ENCODE measurements at places on chromosomes 12 and 14.
A peak's percentile ranks its signal among the peaks of the same experiment; 100 is the strongest.

GRCh38 chr12:28710882-28711281 lies 438.2 kb upstream of the FAR2 start:
- DNase-seq: no peak

GRCh38 chr12:125470838-125471783 lies 405.9 kb downstream of the AACS start:
- no peak for DNase-seq

GRCh38 chr14:90449411-90449810 lies 52.6 kb downstream of the CALM1 start:
- DNase-seq: no peak

GRCh38 chr14:20614038-20614840 lies 23.1 kb upstream of the RNASE12 start:
- no peak for DNase-seq

DNA sequence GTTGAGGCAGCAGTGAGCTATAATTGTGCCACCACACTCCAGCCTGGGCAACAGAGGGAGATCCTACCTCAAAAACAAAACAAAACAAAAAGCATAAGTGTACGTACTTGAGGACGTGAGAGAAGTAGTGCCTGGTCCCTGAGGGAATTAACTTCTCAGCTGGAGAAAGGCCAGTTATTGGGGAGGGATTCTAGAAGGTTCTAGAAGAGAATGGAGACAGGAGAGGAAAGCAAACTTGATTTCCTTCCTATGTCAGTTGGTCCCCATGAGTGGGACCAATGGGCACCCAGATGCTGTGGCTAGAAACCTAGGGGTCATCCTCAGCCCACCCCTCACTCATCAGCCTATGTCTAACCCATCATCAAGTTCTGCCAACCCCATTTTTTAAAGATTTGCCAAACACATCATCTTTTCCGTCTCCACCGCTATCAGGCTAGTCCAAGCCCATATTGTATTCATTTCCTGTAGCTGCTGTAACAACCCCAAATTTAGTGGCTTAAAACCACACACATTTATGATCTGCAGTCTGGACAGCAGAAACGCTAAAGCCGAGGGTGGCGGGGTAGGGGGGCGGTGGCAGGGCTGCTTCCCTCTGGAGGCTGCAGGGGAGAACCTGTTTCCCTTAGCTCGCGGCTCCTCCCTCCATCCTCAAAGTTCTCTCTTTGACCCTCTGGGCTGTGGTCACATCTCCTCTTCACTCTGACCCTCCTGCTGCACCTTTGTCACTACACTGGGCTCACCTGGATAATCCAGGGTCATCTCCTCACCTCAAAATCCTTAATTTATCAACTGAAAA lies 7.2 kb upstream of the RBM19 start:
- DNase-seq: no peak

DNA sequence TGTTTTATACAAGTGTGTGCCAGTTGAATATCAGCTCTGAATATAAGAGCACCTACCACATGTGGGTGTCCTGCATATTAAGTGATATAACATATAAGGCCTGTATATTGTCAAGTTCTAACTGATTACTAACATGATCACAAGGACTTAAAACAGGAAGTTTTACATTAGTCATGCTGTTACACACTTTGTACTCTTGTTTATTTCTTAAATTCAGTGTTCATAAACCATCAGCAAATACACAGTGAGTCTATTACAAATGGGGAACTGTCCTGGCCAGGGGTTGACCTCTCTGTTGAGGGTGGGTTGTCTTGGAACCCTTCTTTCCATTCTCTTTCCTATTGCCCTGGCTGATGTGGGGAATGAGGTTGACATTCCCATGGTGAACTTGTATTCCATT lies 19.1 kb downstream of the HELB start:
- DNase-seq: no peak

DNA sequence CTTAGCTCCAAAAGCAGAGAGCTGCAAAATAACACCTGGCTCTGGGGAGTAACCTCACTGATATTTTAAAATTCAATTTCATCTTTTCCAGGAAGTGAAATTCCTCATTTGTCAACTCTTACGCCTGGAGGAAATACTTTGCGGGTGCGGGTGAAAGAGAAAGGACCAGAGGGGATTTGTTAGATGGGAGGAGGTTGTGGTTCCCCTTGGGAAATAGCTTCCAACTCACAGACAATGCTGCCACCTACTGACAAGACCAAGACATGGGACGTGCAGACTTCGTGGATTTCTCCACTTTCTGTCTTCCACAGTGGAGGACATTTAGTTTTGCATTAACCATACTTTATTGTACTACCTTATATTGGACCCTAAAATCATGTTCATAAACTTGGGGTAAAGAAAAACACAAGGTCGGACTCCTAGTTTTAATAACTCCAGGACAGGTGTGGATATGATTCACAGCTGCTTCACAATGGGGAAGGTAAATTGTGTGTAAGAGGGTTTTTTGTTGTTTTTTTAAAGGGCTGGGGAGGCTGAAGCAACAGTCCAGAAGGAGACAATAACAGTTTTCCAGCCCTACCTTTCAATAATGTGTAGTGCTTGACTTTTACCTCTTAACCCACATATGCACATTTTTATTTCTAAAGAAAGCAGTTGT lies 10.8 kb downstream of the FBXL14 start:
- peak; percentile 71 for DNase-seq

DNA sequence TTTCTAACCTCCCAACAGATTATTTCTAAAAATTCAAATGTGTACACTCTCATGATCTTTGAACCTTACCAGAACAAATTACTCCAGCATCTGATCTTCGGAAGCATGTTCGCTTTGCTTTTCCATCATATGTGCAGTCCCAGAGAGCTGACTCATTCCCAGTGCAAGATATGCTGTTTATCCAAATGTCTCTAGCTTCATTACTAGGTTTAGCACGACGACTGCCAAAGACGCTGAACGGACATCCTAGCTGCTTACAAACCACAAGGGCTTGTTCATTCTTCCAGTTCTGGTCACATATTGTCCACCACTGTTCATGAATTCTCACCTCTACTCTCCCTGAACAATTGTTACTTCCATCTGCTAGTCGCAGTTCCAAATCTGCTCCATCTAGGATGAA lies 40.5 kb downstream of the CD163L1 start:
- no peak for DNase-seq

GRCh38 chr12:22089486-22089885 lies 43.5 kb downstream of the CMAS start:
- DNase-seq: no peak

DNA sequence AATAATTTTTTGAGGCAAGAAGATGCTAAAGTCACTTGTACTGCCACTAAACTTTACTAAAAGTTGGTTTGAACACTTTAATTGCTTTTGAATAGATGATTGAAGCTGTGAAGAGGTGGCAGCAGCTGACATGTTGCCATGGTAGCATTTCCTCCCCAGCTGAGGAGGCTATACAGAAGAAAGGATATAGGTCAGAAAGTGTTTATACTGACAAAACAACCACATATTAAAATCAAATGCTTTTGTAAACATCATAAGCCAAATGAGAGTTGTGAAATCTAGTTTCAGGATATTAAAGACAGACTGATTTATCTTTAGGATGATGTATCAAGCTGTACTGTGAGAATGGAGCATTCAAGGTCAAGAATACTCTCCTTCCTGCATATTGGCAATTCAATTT lies 41.7 kb downstream of the TSPAN19 start:
- DNase-seq: no peak

DNA sequence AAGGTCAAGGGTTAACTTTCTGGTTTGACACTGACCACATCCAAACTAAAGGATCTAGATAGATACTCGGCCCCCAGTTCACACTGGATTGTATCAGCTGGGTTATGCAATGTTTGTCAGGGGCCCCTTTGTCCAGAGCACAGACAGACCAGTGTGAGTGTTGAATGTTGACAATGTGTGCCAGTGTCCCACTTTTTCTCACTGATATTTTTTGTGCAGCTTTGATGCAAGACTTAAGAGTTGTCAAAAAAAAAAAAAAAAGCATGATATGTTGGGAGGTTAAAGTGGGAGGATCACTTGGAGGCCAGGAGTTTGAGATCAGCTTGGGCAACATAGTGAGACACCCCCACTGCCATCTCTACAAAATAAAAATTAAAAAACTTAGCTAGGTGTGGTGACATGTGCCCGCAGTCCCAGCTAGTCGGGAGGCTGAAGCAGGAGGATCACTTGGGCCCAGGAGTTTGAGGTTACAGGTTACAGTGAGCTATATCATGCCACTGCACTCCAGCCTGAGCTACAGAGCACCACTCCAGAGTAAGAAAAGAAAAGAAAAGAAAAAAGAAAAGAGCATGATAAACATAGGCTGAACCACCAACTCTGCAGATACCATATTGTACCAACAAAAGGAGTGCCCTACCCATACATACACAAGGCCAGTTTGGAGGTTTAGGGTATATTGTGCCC lies 97.5 kb downstream of the LGR5 start:
- DNase-seq: no peak

- DNase-seq: no peak
Observed at GRCh38 chr12:65039301-65039700, 81.8 kb downstream of the WIF1 start.

DNA sequence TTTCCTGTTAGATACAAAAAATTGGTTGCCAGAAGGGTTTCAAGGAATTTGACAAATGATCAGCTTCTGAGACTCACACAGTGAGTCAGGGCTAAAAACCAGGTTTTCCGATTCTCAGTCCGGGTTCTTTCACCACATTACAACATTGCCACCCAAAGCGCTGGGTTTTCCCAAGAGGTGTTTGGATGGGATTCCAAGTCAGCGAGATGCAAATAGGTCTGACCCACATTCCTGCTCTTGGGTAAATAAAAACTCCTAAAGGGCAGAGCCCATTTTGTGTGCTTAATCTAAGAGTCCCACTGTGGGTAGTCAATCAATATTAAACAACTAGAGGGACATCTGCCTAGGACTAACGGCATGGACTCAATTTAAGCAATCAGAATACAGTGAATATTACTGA lies 5.4 kb upstream of the RIC8B start:
- DNase-seq: no peak

GRCh38 chr12:120960657-120961056 lies 17.7 kb upstream of the HNF1A start:
- DNase-seq: peak; percentile 22

DNA sequence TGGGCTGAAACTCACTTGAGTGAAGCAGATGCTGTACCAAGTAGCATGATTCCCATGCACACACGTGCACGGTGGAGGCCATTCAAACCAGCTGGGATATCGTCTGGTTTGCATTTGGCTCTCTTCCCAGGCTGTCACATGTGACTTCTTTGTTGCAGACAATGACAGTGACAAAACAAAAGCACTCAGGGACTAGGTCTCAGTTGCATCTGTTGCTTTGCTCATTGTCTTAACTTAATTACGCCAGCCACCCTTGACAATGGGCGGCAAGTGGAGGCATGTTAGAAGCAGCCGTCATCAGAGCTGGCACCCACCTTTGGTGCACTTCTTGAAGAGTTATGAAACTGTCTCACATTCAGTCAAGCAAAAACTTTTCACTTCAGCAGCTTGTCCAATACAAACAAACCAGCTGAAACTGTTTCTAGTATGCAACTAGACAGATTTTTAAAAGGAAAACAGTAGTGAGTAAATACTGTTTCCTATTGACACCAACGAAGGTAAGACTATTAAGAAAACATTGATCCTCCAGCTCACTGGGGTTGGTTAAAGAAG lies 74.3 kb downstream of the IGF1 start:
- no peak for DNase-seq

DNA sequence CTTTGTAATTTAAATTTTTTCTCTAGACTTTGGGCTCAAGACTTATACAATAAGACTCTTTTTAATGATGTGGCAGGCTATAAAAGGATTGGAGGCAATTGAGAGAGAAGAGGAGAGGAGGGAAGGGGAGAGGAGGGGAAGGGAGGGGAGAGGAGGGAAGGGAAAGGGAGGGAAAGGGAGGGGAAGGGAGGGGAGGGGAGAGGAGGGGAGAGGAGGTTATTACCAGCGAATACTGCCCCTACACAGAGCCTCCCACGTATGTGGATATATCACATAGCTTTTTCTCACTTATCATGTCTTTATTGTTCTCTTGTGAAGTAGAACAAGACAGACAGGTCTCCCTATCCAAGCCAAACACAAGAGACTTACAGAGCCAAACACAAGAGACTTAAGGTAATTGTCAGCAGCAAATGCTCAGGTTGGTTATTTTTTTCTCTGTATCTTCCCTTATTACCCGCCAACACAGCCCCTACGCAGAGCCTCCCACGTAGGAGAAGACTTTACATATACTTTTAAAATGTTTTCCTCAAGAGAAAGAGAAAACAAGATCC lies 63.1 kb downstream of the DRAM1 start:
- no peak for DNase-seq

DNA sequence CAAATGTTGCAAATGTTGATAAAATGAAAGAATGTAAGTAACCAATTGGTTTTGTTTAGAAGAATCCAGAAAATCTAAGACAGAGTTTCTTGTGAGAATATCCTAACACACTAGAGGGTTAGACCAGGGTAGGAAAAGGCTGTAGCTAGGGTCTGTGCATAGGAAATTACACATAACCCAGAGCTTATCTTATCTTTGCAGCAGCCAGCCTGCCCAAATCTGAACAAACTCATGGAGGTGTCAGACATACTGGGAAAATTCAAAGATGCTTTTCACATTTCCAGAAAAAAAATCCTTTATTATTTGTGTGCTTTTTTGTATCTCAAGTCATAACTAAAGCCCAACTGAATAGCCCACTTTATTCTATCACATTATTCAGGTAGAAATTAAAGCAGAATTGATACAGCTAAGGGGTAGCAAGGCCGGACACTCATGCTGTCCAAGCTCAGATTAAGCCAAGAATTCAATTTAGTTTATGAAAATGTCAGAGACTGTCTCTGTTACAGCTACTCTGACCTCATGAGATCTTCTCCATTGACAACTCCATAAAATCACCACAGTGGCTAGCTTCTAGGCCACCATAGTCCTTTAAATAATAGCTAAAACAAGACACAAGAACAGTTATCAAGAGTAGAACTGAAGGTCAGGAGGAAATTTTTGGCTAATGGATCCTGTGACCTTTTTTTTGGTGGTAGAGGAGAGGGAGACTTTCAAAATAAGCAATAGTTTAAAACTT lies 169.6 kb upstream of the RASSF8 start:
- no peak for DNase-seq

GRCh38 chr12:49809906-49810389 lies 18.3 kb downstream of the NCKAP5L start:
- no peak for DNase-seq
